ENCODE measurements at places on chromosomes 4 and X.

- DNase-seq, result no peak
These were observed 132.7 kb downstream of the PJA1 start for GRCh38 chrX:69032601-69033000.

GRCh38 chrX:106927023-106927422 lies 6.8 kb downstream of the CLDN2 start:
- DNase-seq, result no peak

GRCh38 chrX:132483488-132483887 lies 5.3 kb downstream of the MBNL3 start:
- no peak for DNase-seq

GRCh38 chr4:56434599-56435139 lies 746 bp downstream of the PPAT start:
- peak; percentile 64 for DNase-seq

GRCh38 chr4:2949782-2950125 lies 13.5 kb downstream of the NOP14 start:
- DNase-seq, result no peak

DNA sequence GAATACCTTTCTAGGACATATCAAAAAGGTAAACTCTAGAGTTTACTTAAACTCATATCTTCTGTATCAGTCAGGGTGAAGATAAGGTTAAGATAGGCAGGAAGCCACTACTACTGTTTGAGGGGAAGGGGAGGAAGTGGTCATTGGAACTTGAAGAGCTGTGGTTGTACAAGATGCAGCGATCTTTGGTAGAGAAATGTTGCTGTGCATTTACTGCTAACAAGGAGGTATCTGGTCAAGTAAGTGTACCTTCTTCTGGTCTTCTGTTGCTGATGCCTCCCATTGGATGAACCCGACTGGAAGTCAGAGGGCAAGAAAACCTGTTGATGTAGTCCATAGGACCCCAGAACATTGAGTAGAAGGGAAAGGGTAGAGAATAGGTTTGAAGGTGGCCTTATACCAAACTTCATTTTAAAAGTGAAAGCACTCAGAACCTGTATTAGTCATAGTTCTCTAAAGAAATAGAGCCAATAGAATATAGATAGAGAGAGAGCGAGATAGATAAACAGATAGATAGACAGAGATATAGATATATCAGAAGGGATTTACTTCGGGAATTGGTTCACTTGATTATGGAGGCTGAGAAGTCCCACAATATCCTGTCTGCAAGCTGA lies 47.9 kb upstream of the TSPAN5 start:
- DNase-seq, result no peak

DNA sequence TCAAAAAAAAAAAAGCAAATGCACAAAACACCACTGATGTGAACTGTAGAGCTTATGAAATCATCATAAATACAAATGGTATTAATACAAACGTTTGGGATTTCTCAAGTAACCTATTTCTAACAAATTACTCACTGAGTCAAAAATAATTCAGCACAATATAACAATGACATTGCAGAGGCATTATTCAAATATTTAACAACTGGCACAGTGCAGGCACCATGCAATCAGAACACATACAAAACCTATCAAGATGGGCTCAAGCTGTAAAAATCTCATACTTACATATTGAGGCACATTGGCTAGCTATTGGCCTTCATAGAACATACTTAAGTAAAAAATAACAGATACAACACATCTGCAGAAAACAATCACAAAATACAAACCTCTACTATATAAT lies 81.1 kb downstream of the LRBA start:
- DNase-seq, result no peak

GRCh38 chrX:66676990-66677389 lies 38.1 kb upstream of the EDA2R start:
- no peak for DNase-seq

DNA sequence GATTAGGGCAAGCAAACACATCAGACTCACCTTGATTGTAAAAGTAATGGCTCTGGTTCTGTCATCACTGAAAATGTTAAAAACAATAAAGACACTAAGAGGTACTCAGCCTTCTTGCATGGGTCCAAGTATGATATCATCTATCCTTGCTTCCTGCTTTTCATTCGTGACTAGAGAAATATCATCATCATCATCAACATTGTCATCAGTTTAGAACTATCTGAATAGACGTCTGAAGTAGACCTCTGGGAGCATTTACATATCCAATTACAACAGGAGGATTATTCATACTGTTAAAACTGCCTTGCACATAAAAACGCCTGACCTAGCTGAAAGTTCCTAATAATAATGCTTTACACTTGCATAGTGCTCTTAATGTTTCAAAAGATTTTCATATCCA lies 9.8 kb upstream of the FRAS1 start:
- DNase-seq, result no peak

DNA sequence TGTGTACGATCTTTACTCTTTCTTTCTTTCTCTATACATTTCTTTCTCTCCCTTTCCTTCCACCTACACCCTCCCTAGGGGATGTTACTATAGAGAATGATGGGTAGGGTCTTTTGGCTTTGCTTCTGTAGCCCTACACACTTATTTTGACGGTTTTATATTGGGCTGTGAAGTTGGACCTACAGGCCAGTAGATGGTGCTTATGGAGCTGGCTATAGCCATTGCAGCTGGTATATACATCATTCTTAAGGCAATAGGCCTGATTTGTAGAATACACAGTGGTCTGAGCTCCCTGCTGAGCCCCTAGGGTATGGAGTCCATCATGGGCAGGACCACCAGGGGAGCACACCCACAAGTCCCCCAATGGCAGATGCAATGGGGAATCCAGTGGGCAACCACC lies 1869.7 kb downstream of the STIM2 start:
- DNase-seq, result no peak

GRCh38 chr4:173514641-173515217 lies 15.3 kb downstream of the HAND2 start:
- no peak for DNase-seq

GRCh38 chr4:6308899-6309643 lies 39.4 kb downstream of the WFS1 start:
- DNase-seq, result peak; percentile 41

DNA sequence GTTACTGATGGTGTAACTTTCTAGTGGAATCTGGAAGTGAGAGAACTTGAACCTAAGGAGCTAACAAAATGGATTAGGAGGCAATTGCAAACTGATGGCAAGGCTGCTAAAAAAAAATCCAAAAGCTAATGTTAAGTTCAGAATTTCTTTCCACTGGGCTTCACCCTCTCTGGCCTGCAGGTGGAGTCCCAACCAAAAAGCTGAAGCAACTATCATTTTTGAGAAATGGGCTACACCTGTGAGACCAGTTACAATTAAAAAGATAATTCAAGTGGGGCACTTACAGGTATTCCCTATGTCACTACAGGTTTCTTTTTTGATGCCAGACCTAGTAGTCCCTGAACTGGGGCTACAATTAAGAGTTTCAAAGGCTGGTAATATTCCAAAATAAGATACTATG lies 142.1 kb upstream of the FTHL17 start:
- no peak for DNase-seq

- DNase-seq, result no peak
These were observed 63.3 kb downstream of the MOSPD2 start for GRCh38 chrX:14936561-14936960.

DNA sequence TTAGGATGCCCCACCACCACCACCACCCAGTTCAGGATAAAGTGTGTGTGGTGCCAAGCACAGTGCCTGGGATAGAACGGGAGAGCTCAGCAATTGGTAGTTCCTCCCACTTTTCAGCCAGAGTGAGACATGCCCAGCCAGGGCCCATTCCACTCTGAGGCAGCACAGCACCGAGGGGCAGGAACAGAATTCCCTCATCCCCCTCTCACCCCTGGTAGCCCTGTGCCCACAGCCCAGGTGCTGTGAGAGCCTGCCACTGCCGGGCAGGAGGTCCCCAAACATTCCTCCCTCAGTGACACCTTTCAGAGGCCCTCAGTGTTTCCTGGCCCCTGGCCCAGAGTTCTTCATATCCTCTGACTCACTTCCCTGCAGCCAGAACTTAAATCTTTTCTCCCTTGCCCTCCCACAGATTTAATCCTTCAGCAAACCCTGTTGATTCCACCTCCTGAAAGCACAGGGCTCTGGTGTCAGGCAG lies 8.1 kb downstream of the RIPPLY1 start:
- no peak for DNase-seq

DNA sequence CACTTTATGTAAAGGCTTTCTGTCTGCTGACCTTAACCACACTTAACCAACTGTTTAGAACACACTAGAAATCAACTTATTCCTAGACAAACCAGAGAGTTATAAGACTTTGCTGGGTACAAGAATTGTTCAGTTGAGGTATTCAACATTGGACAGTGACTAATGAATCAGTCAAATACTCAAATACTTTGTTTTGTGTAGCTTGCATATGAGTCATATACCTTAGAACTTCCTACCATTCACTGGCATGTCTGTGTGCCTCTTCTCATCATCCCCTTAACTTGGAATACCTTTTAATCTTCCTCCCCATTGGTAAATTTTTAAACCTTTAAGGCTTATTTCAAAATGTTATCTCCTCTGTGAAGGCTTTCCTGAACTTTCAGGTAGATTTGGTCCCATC lies 708.8 kb upstream of the GRIA3 start:
- DNase-seq, result no peak

GRCh38 chr4:184294606-184295133 lies 77.0 kb upstream of the ENPP6 start:
- no peak for DNase-seq

- DNase-seq, result no peak
These were observed 109.3 kb upstream of the BMP2K start for GRCh38 chr4:78666830-78667258.

DNA sequence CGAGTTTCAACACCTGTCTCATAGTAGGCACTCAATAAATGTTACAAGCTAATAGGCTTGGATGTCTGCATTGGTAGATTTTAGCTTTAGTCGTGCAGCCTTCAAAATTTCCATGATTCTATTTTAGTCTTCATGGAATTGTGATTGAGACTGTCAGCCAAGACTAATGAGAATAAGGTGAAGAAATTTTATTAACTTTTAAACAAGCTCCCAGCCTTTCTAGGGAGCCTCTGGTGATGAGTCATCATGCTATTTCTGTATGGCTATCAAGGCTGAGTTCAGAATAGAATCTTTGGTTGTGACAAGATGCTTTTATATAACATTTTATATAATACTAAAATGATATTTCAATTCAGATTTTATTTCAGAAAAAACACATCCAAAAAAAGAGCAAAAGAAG lies 685.8 kb downstream of the GABRG1 start:
- DNase-seq, result no peak

GRCh38 chr4:39637586-39638353 lies 895 bp downstream of the SMIM14 start:
- DNase-seq, result peak; percentile 39

GRCh38 chrX:111467896-111468295 lies 43.5 kb upstream of the SERTM2 start:
- DNase-seq, result no peak

DNA sequence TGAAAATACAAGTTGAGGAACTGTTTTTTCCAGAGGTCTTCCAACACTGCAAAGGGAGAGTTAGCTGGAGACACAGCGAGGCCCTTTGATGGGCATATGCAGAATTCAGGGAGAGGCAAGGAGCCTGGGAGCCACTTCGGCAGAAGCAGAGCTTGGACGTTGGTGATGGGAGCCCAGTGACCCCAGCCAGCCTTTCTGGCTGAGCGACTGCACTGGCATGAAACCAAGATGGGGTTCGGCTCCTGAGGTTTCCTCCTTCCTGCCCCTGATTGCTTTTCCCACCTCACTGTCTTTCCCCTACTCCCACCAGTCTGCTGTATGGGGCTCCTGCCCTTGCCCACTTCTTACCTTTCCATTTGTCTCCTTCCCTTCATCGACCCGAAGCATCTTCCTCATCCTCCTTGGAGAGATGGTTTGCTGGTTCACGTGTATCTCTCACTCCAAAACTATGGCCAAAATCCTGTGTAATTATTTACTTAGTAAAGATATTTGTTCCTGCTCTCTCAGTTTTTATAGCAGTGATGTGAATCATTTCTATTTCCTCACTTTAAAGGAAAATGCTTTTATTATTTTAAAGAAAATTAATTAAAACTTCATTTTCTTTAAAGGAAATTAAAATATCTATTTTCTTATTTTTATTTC lies 100.5 kb downstream of the NFKB1 start:
- no peak for DNase-seq

- no peak for DNase-seq
These were observed 10.4 kb downstream of the RELL1 start for GRCh38 chr4:37675587-37676290.

- DNase-seq, result no peak
These were observed 1.5 kb downstream of the LAP3 start for GRCh38 chr4:17578482-17578891.

DNA sequence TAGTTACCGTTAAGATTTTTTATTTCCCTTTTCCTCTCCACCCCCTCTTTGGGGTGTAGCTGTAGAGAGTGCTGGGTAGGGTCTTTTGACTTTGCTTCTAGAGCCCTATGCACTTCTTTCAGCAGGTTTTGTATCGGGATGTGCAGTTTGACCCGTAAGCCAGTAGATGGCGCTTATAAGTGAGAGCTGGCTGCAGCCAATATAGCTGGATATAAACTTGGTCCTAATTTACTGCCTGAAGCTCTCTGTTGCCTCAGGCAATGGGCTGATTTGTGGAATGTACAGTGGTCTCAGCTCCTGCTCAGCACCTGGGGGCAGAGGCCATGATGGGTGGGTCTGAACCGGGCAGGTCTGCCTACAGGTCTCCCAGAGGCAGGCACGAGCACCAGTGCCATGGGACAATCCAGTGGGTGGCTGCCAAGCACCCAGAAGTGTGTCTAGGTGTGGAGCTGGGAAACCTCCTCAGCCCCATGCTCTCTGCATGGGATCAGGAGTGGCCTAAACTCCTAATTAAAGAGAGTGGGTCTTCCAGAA lies 146.5 kb downstream of the SPANXN1 start:
- DNase-seq, result no peak

- DNase-seq, result no peak
These were observed 137.4 kb upstream of the STIM2 start for GRCh38 chr4:26723216-26723615.

GRCh38 chrX:17654116-17654515 lies 83.2 kb upstream of the SCML1 start:
- DNase-seq, result no peak

DNA sequence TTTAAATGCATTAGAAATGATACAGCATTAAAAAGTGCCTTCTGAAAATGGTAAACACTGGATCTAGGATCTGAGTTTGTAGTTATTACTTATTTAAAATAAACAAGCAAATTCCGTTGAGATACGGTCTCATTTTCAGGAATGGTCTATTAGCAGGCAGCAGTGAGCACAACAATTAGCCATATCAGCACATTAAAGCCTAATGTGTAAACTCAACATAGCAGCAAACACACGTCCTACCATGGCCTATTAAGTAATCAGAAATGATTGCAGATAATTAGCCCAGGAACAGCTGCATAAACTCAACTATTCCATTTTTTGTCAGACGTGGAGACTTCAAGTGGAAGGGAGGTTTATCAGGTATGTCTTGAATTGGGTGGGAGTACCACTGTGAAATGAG lies 61.8 kb downstream of the NEIL3 start:
- DNase-seq, result no peak

- no peak for DNase-seq
These were observed 115.3 kb downstream of the HS3ST1 start for GRCh38 chr4:11313157-11313943.
